Urinary bladder (tissue), 4 donors: ENCODE measurements at places on chromosomes 6 and 20.

DNA sequence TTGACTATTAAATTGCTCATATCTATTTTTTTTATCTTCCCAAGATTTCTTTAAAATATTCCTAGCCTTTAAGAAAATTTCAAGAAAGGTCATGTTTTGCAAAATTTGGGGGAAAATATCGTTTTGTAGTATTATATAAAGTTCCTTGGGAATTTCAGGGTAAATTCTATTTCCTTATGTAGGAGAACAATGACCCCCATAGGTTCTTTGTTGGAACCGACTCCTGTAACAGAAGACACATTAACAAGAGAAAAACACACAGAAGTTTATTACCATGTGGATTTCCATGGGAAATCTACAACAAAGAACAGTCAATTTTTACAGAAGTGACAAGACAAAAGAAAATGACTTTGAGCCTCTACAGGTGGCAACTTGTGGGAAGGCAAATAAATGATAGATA lies 68.1 kb downstream of the ADGB start:
- no peak for DNase-seq

DNA sequence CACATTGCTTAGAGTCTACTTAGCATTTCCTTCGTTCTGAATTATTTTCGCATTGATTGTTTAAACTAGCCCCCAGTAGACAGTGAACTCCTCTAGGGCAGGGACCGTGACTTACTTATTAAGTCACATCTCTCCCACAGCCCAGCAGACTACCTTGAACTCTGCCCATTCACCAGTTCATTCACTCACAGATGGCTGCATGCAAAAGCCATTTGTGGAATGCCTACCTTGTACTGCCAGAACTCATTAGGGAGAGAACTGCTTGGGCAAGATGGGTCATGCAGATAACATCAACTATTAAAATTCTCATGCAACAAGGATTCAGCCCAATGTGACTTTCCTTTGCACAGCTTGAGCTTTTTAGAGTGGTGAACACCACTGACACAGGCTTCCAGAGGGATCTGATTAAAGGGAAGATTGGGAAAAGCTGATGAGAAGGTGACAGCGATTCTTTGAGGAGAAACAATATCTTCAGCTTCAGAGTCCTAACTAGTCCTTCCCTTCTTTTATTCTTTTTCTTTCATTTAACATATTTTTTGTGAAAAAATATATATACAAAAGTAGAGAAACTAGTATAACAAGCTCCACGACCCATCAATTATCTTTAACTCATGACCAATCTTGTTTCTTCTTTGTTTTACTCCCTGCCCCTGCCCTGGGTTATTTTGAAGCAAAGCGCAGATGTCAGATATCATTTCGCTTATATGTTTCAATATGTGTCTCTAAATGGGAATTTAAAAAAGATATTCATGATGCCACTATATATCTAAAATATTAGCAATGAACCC lies 273.9 kb downstream of the CDC5L start:
- peak; percentile 60 for DNase-seq

DNA sequence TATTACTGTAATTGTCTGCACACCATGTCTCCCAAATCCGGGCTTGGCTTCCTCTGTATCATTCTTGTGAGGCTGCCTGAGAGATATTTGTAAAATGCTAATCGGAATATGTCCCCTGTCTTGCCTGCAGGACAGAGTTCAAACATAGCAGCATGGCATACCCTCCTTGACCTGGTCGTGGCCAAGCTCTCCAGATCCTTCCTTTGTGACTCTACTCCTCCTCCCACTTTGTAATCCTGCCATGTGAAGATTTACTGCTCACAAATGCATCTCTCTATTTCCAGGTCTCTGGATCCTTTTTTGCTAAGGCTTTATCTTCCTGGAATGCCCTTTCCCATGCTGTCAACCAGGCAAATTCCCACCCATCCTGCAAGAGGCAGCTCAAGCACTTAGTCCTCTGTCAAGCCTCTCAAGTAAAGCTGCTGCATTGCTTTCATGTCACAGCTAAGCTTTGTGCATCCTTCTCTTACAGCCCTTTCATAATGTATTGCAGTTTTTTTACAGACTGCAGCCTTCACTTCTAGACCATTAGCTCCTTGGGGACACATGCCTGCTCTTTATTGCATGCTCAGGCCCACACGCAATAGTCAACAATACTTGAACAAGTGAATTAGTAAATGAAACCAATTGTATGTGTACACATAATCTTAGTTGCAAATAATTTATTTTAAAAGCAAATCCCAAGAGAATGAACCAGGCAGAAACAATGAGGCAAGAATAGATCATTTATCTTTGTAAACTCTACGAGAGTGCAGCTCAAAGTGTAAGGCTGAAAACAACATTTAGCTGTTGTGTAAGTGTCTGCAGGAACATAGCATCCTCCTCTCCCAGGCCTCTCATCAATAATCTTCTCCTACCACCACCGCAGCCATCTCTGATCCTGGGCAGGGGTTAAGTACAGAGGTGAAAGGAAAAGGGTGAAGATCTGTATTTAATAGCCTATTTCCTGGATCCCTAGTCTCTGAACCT lies 45.8 kb downstream of the HIVEP2 start:
- DNase-seq, result no peak

DNA sequence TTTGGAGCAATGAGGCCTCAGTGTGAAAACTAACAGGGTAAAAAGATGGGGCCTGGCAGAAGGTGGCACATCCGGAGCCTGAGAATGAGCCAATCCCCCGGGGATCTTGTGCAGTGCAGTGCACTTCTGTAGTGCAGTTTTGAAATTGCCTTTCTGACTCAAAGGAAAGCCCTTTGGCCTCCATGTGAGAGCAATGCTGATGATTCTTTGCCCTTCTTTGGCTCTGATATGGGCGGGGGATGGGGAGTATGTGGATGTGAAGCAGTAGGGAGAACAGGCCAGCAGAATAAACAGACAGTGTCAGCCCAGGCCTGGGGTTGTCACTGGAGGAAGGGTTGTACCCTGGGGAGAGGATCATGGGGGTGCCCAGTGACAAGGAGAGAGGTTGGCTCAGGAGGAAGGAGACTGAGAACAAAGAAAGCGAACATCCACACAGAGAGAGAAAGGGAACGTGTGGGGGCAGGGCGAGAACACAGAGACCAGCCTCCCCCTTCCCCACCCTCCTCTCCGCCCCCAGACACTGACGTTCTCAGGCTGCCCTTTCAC lies 351.2 kb downstream of the CDC5L start:
- no peak for DNase-seq

DNA sequence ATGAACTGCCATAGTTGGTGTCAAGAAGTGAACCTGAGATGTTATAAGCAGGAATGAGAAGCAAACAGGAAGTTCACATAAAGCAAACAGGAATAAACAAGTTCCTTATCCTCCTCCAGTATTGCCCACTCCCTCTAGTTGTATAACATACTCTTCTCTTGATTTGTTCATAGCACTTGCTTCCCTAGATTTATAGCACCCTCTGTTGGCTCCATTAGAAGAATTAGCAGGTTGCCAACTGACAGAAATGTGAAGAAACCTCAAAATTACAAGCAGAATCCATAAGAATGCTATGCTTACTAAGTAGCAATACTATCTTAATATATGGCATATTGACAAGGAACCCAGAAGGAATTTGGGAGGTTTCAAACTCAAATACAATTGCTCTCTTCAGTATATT lies 195.4 kb downstream of the TBX18 start:
- no peak for DNase-seq

DNA sequence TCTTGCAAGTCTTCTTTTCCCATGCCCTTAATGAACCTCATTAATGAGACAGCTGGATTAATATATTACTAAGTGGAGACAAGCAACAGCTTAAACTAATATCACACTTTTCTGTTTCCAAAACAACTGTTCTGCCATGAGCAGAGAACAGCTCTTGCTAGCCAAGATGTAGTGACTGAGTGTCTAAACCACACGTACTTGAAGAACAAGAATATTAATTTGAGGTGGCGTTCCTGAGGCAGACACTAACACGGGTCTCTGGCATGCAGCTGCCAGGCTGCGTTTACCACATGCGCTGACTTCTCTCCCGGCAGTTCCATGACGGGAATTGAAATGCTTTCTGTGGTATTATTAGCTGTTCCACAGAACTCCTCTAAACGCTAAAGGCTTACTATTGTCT lies 80.6 kb downstream of the FNDC1 start:
- no peak for DNase-seq

GRCh38 chr6:145491126-145491525 lies 244.2 kb downstream of the EPM2A start:
- no peak for DNase-seq

- no peak for DNase-seq
These were observed 483.6 kb upstream of the NOX3 start for GRCh38 chr6:155939253-155939652.

DNA sequence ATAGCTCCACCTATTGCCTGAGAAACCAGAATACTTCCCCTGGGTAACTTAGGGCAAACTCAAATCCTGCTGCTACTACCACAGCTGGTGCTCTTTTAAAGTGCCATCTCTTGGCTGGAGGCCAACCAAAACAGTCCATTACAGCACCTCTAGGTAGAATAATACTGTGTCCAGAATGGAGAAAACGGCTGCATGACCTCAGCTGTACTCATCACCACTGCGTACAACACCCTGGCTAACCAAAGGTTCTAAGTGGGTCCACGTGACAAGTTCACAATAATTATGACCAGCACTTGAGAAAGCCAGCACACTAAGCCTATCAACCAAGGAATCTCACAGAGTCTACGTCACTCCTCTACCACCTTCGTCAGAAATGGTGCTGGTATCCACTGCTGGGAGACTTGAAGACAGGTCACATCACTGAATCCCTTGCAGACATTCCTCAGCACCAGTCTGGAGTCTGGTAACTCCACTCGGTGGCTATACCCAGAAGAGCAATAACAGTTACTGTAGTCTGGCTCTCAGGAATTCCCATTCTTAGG lies 40.9 kb upstream of the PKIB start:
- no peak for DNase-seq

GRCh38 chr6:36323062-36323461 lies 13.6 kb downstream of the BNIP5 start:
- no peak for DNase-seq

GRCh38 chr6:133817460-133818047 lies 71.4 kb upstream of the TCF21 start:
- DNase-seq, result no peak

DNA sequence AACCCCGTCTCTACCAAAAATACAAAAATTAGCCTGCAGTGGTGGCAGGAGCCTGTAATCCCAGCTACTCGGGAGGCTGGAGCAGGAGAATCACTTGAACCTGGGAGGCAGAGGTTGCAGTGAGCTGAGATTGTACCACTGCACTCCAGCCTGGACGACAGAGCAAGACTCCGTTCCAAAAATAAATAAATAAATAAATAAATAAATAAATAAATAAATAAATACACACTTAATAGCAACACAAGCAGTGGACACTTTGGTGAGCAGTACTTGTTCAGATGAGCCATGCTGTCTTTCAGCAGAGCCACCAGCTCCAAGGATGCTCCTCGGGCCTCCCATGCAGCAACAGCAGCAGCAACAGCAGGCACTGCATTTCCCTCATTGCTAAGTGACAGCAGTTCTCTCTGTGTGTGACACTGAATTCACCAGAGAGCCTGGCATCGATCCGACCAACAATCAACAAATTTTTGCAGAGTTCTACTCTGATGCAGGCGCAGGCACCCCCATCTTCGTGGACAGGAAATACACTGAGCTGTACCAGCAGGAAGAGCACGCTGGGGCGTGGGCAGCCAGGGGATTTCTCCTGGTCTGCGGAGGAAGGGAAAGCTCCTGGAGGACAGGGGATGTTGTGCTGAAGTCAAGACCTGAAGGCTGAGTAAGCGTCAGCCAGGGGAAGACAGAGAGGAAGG lies 54.0 kb upstream of the SNX9 start:
- no peak for DNase-seq

DNA sequence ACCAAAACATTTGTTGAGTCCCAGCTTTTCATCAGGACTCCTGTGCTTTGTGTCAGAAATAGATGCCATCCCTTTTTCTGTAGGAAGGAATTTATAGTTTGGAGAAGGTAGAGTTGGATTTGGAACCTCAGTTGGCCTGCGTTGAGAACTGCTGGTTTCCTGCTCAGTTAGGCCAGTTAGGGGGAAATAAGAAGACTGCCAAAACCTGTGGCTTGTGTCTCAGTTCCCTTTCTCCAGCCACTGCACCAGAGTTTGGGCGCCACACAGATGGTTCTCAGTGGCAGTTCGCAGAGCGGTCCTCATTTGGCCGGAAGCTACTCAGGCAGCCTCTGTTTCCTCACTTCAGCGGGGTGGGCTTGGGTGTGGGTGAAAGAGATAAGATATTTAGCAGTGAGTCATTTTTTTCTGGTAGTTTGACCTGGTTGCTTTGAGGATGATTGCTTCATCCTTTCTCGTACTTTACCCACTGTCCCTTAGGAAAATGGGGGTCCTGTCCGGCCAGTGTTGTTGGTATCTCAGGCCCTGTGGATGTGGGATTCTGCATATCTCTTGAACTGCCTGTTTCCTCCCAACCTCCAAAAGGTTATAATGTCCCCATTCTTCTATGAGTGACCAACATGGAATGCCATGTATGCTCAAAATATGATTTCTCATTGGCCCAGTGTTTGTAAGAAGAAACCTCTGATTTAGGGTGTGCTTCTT lies 53.7 kb downstream of the JARID2 start:
- DNase-seq, result no peak

- no peak for DNase-seq
These were observed 12.9 kb downstream of the TSPYL1 start for GRCh38 chr6:116266803-116267202.

GRCh38 chr6:1946583-1946982 lies 298.8 kb downstream of the GMDS start:
- DNase-seq, result no peak

GRCh38 chr20:43525021-43525420 lies 17.5 kb downstream of the L3MBTL1 start:
- no peak for DNase-seq

DNA sequence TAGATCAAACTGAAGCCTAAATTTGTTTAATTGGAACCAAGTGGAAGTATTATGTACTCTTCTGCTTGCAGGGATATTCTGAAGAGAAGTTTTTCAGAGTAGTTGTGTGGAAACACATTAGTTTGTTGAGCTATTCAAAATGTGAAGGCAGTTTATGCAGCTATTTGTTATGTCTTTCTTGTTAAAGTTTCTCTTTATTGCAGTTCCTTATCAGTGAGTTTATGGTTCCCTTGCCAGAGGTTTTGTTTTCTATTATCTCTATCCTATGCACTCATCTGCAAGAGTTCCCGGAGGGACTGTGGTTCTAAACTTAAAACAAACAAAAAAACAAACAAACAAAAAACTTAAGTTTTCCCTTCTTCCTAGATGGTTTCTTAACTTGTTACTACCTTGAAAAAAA lies 143.7 kb upstream of the SLC22A16 start:
- DNase-seq, result no peak

GRCh38 chr6:29561091-29561490 lies 1.6 kb upstream of the UBD start:
- no peak for DNase-seq

- DNase-seq, result no peak
These were observed 14.8 kb downstream of the KIAA1755 start for GRCh38 chr20:38245753-38246152.
